ENCODE measurements at places on chromosomes 12 and 14.

GRCh38 chr12:127293507-127294310 is 973.3 kb upstream of the TMEM132C start:
- peak; percentile 28 for DNase-seq

GRCh38 chr12:116443821-116444589 is 115.2 kb upstream of the MAP1LC3B2 start:
- DNase-seq, result no peak

DNA sequence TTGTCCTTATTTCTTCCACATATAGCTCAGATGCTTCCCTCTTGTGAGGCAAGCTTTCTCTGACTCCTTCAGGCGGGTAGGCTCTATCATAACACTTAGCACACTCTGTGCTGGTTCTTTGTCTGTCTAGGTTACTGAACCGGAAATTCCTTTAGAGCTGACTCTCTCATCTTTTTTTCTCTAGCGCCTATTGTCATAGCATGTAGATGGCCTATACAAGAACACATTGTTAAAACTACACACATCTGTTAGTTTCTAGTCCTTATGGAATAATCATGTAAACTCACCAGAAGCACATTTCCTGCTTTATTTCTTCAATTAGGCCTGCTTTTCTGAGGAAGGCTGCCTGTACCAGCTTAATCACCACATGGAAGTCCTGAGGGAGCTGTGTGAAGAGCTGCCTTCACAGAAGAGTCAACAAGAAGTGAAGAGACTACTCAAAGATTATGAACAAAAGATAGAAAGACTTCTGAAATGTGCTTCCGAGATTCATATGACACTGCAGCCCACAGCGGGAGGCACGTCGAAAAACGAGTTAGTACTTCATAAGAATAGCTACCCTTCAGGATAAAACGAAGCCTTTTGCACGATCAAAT is 143.9 kb downstream of the SYNE2 start:
- no peak for DNase-seq

GRCh38 chr12:18864900-18865561 is 127.1 kb downstream of the CAPZA3 start:
- DNase-seq, result no peak

GRCh38 chr12:63922474-63922873 is 78.0 kb downstream of the SRGAP1 start:
- no peak for DNase-seq

- no peak for DNase-seq
These were observed 10.7 kb upstream of the SNAPC1 start for GRCh38 chr14:61751475-61751989.

DNA sequence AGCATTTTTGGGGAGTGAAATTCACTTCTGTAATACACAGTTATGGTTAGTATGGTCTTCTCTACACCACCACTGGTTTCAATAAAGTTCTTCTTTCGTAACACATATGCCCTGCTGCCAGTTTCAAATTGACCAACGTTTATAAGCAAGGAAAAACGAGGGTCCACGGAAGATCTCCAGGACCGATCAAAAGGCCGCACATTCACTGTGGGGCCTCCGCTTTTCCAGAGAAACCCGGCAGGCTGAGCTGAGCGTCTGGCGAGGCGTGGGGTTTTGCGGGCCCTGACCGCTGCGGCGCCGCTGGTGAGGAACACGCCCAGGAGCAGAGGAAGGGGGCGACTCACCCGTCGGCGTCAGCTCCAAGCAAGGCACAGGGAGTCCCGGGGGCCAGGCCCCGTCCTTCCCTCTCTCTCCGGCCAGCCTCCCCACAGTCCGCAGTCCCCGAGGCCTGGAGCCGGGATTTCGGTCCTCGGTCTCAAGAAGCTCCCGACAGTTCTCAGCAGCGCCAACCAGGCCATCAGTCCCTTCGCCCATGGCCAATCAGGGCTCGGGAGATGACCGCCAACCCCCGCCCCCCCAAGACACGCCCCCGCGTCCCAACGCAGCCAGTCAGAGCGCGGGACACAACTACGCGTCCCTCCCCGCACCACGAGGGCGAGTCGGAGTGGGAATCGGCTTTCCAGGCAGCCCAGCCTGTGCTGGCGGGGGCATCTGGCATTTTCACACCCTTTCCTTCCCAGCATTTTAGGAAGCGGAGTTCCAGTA is at the start of gene MTERF2:
MTERF2 (minus strand) TSS at position 522 of the 765 bp plus-strand sequence. CDS start 8,432 bp downstream, outside the sequence.
- peak; percentile 77 for DNase-seq

- DNase-seq, result no peak
These were observed 437.6 kb downstream of the RERGL start for GRCh38 chr12:17652436-17652835.

DNA sequence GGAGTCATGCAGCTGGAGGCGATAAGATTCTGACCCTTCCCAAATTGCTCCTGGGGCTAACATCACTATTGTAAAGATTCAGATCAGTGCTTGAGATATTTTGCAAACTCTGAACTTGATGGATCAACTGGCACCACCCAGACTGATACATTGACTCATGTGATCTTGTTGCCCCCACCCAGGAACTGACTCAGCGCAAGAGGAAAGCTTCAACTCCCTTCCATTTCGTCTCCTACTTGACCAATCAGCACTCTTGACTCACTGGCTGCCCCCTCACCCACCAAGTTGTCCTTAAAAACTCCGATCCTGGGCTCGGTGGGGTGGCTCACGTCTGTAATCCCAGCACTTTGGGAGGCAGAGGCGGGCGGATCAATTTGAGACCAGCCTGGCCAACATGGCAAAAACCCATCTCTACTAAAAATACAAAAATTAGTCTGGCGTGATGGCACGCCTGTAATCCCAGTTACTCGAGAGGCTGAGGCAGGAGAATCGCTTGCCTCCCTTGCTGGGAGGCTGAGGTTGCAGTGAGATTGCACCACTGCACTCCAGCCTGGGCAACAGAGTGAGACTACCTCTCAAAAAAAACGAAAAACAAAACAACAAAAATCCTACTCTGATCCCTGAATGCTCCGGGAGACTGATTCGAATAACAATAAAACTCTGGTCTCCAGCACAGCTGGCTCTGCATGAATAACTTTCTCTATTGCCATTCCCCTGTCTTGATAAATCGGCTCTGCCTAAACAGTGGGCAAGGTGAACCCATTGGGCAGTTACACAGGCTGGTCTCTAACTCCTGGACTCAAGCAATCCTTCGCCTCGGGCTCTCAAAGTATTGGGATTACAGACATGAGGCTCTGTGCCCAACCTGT is 9.8 kb upstream of the ARF6 start:
- DNase-seq, result no peak

DNA sequence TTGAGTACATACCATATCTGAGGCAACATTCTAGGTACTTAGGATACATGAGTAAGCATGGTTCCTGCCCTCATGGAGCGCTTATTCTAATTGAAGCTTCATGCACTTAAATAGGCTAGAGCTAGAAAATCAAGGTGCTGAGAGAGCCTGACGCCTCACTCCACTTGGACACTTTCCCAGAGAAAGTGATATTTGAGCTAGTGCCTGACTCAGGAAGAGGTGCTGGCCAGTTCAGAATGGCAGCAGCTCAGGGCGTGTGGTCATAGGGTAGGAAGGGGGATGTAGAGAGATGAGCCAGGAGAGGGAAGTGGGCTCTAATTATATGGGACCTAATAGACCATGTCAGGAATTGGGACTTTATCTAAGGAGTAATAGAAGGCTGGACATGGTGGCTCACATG is 33.3 kb downstream of the TULP3 start:
- DNase-seq, result no peak

DNA sequence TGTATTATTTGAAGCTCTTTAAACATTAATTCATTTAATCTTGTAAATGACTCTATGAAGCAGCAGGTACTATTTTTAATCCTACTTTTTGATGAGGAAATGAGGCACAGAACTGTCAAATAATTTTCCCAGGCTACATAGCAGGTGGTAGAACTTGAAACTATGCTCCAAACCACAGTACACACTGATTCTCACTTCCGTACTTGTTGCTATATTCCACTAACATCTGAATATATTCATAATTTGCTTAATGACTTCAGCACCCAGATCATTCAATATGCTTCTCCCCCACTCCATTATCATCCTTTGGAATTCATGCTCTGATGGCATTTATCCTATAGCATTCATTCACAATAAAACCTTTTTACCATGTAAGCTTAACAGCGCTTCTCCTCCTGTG is 4.9 kb downstream of the ERGIC2 start:
- no peak for DNase-seq

GRCh38 chr14:28785096-28785952 is 18.7 kb downstream of the FOXG1 start:
- DNase-seq, result no peak
